ENCODE measurements at places on chromosomes 1 and 21.

- DNase-seq = no peak
Observed at GRCh38 chr21:15935530-15935929, 205.7 kb downstream of the USP25 start.

- DNase-seq = no peak
Observed at GRCh38 chr1:85289207-85289847, 12.9 kb upstream of the BCL10 start.

DNA sequence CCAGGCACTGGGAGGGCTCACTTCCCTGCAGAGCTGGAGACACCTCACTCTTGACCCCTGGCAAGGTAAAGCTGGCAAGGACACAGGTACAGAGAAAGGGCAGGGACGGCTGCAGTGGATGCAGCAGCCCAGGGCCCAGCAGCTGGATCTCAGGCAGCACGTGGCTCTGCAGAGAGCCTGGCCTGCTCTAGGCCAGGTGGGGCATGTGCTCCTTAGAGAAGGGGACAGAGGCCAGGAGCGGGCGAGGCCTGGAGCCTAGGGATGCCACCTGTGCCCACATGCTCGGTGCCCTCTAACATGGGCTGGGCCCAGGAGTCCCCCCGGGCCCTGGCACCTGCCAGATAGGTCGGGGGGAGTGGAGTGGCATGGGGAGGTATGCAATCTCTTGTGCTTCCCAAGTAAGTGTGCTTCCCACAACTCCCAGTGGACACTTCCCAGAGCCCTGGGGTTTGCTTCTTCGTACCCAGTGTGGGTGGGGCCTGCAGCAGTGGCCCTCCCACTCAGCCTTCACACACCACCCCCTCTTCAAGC is 30.0 kb downstream of the WNT3A start:
- DNase-seq = no peak

GRCh38 chr1:46569884-46570725 is 18.7 kb upstream of the KNCN start:
- DNase-seq = no peak

- DNase-seq = no peak
Observed at GRCh38 chr1:115654663-115655305, 13.0 kb downstream of the VANGL1 start.

- no peak for DNase-seq
Observed at GRCh38 chr1:40824591-40825434, 37.4 kb downstream of the CITED4 start.

DNA sequence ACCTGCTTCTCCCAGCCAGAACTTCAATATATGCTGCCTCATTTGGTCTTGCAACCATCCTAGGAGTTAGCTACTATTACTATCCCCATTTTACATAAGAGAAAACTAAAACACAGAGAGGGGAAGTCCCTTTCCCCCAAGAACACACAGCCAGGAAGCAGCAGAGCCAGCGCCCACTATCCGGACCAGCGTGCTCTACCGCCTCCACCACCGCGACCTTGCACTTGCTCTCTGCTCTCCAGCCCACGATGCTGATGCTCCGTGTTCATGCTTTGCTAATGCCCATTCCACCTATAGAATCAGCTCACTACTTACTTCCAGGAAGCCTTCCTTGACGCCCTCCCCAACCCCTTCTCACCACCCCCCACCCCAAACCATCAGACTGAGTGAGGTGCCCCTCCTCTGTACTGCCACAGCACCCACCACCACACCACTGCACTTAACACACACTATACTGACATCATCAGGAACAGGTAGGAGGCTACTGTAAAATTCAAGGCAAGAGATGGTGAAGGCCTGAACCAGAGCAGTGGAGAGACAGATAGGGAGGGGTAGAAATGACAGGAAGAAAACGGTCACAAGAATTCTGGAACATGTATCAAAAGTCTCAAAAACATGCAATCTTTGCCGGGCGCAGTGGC is 9.4 kb downstream of the TMEM53 start:
- DNase-seq = no peak

DNA sequence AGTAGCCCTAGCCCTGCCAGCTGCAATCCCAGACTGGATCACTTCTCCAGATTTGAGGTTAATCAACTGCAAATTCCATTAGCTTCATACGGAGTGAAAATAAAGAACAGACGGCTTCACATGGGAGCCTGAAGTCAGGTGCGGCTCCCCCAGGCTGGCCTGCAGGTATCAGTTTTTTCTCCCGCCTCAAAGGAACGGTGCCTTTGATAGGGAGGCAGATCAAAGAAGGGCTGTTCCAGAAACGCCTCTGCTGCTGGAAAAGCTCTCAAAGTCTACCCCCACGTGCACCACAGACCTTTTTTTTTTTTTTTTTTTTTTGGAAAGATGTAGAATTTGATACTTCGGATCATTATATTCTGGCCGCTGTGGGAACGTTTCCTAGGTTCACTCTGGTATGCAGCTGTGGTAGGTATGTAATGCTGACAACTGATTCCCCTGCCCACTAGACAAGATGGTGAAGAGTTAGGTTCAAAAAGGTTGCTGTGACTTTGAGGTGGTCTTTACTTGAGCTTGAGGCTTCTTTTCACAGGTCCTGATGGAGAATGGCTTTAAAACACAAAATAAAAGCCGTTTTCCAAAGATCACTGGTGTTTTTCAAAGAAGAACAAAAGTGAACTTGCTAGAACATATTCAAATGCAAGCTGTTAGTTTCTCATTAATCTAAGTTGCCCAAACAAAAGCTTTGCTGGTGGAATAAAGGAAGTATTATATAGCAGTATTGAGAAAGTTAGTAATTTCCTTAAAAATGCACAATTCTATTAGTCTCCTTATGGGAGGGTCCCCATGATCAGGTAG is 189.0 kb upstream of the NFIA start:
- no peak for DNase-seq

All from stimulated activated CD8-positive, alpha-beta memory T cell treated with anti-CD3 and anti-CD28 coated beads, Interleukin-7, amount 100 ng/mL, for 1 hour (primary cell).